ENCODE measurements at places on chromosomes 6 and 20.

DNA sequence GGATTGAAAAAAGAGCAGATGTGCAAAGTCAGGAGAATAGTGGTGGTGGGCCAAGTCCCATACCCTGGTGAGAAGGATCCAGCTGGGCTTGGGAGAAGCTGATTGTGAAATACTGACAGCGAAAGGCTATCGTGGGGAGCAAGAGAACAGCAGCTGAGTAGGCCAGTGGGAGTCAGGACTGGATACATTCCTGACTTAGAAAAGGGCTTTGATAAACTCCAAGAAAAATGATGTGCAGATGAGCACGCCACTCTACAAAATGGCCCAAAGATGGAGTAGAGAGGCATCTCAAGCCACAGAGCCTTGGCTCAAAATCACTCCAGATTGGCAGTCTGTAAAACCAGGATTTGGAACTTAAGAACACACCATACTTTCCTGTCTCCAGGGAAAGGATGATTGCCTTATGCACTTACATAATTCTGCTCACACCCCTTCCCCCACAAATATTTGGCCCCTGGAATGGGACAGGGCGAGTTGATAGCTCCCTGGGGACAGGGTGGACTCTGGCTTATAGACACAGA is 578.7 kb downstream of the MAFB start:
- DNase-seq: no peak

- DNase-seq: no peak
Observed at GRCh38 chr20:49966861-49967260, 15.9 kb upstream of the SNAI1 start.

GRCh38 chr6:169833258-169833794 is 81.9 kb downstream of the ERMARD start:
- no peak for DNase-seq

GRCh38 chr20:10954137-10954840 is 280.5 kb upstream of the JAG1 start:
- no peak for DNase-seq

DNA sequence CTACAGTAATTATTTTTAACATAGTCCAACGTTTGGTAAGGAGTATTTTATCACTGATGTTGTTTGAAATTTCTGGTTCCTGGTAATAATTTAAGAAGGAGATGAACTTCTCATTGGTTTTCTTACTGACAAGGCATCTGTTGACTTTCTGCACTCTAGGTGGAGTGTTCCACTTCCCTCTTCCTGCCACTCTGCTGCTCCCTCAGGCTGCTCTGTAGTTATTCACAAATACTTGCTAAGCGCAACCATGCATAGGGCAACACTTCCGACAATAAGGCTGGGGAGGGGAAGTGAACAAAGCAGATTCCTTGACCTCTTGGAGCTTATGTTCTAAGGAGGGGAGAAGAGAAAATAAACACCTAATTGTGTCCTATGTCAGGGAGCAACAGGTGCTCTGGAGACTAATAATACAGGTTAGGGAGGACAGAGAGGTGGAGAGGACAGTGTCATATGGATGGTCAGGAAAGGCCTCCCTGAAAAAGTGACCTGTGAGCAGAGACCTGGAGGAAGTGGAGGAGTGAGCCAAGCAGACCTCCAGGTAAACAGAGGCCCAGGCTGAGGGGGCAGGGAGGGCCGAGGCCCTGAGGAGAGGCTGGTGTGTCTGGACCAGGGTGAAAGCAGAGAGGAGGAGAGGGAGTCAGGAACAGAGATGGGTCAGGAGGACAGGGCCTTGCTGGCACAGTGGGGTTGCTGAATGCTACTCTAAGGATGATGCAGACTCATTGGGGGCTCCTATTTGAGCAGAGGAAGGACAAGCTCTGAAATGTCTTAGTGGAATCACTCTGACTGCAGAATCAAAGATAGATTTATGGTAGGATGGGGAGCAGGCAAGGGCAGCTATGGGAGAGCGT is 134.8 kb upstream of the SLC24A3 start:
- DNase-seq: no peak

DNA sequence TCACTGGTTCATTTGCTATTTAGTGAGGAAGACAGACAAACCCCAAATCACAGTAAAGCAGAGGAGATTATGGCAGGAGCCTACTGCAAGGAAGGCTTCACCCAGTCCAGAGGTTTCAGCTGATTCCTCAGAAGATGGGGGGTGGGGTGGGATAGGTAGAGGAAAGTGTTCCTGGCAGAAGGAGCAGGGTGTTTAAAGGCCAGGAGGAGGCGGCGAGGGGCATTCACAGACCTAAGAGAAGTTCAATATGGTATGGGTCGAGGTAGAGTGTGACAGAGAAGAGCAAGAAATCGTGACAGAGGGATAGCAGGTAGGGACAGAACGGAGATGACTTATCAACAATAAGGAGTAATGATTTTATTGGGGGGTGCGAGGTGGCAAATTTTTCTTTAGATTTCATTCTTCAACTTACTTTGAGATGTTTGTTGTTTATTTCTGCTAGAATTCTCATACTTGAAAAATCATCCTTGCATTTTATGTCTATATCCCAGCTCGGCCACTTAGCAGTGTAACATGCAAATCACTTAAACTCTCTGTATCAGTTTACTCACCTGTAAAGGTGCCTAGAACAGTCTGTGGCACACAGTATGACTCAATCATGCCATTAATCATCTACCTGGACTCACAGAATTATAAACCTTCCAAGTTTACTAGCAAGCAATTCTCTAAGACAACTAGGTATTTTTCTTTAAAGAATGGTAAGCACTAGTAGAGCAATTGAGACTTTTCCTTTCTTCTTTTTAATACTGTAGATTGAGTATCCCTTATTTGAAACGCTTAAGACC is 176.7 kb downstream of the REV3L start:
- no peak for DNase-seq

- DNase-seq: no peak
Observed at GRCh38 chr6:135701426-135701825, 150.1 kb upstream of the PDE7B start.

GRCh38 chr6:43368259-43369160 is 937 bp downstream of the ZNF318 start:
- DNase-seq: no peak

DNA sequence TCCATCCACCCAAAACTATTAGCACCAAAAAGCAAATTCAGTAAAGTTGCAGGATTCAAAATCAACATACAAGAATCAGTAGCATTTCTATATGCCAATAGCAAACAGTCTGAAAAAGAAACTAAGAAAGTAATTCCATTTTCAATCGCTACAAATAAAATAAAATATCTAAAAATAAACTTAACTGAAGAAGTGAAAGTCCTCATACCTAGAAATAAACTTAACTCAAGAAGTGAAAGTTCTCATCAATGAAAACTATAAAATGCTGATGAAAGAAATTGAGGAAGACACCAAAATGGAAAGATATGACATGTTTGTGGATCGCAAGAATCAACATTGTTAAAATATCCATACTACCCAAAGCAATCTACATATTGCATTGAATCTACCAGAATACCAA is 103.0 kb upstream of the ARID1B start:
- no peak for DNase-seq

DNA sequence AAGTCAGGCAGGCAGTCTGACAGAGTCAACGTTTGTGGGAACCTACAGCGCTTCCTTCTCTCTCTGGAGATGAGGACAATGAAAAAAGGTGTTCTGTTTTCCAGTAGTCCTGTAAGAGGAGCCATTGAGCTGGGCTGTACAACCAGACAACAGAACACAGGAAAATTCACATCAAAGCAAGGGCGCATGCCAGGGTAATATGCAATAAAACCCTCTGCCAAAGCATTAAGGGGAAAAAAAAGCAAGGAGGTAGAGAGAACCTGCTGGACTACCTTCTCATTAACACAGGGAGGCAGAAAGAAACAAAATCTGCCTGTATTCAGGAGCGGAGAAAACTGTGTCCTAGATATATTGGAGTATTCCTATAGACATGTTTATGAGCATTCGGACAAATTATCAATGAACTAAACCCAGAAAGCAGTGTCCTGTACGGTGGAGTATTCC is 1.3 kb downstream of the RNF24 start:
- peak; percentile 68 for DNase-seq
